ENCODE measurements at places on chromosomes 7 and 10.
A peak's percentile ranks its signal among the peaks of the same experiment; 100 is the strongest.

DNA sequence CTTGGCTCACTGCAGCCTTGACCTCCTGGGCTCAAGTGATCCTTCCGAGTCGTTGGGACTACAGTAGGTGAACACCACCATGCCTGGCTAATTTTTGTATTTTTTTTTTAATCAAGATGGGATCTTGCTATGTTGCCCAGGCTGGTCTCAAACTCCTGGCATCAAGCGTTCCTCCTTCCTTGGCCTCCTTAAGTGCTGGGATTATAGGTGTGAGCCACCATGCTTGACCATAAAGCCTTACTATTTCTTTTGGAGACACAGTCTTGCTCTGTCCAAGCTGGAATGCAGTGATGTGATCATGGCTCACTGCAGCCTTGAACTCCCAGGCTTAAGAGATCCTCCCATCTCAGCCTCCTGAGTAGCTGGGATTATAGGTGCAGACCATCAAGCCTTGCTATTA lies 12.6 kb downstream of the TFAM start:
- DNase-seq, result no peak

- no peak for DNase-seq
These were observed 377.0 kb downstream of the IPMK start for GRCh38 chr10:57890691-57891090.

GRCh38 chr7:41627645-41628298 lies 75.1 kb downstream of the INHBA start:
- no peak for DNase-seq

- DNase-seq, result no peak
These were observed 281.9 kb downstream of the PPP1R3A start for GRCh38 chr7:113636727-113637421.

DNA sequence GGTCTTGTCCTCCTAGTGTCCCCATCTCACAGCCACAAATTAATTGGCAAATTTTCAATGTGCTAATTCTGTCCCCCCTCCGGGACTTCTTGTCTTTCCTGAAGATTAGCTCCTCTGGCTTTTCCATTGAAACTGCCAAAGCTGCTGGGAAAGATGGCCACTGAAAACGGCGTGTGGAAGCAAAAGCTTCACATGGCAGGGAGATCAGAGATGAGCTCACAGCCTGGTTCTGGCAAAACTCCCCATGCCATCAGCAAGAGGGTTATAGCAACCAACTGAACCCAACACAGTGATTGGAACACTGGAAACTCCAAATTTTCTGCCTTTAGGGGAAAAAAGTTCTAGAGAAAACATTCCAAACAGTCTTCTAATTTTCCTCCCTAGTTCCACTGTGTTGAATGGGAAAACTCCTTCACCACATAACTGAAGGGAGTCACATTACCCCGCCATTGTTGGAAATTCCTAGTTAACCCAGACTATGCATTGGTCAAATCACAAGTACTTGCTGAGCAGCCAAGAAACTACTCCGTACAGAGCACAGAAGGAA lies 37.0 kb downstream of the NRAP start:
- DNase-seq, result no peak

- DNase-seq, result peak; percentile 97
These were observed 346.6 kb upstream of the KLF6 start for GRCh38 chr10:4131407-4132215.

DNA sequence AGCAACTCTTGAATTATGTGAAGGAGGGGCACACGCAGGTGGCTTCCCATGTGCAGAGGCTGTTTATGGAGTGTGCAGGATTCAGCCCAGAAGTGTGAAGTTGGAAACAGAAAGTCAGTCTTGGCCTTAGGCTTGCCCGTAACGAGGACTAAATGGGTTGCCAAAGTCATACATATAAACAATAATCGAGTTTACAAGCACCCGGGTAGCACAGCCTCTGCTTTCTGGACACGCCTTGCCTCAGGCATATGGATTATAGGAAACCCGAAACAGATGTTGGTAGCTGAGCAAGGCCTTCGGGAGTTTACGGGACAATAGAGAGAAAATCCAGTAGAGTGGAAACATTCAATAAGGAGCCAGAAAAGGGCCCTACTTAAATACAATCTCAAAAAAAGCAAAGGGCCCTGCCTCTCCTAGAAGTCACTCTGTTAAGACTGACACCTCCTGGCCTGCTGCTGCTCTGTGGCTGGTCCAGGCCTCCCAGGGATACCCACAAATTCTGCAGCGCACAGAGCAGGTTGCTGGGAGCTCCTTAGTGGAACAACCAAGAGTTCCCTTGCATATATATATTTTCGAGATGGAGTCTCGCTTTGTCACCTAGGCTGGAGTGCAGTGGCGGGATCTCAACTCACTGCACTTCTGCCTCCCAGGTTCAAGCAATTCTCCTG lies 48.5 kb downstream of the SMKR1 start:
- DNase-seq, result no peak

DNA sequence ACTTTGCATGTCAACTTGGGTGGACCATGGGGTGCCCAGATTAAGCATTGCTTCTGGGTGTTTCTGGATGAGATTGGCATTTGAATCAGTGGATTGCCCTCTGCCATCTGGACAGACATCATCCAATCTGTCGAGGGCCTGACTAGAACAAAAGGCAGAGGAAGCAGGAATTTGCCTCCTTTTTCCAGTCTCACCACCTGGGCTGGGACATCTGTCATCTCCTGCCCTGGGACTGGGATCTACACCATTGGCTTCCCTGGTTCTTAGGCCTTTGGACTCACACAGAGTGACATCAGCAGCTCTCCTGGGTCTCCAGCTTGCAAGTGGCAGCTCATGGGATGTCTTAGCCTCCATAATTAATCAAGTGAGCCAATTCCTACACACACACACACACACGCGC lies 10.3 kb downstream of the SLC13A4 start:
- no peak for DNase-seq

DNA sequence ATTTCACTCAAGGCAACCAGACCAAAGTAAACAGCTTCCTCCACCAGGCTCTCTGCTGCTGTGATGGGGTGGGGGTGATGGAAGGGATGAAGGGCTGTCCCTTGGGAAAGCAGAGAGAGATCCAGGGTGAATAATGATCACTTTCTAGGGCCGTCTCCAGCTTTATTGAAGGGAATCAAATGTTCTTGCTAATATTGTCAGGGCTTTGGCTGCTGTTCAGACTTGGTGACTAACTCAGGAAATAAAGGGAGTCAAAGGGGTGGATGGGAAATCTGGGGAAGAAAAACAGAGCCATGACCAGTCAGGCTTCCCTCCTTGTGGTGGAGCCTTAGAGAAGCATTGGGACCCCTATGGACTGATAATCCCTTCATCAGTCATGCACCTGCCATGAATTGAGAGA lies 196.2 kb upstream of the AGK start:
- DNase-seq, result no peak

DNA sequence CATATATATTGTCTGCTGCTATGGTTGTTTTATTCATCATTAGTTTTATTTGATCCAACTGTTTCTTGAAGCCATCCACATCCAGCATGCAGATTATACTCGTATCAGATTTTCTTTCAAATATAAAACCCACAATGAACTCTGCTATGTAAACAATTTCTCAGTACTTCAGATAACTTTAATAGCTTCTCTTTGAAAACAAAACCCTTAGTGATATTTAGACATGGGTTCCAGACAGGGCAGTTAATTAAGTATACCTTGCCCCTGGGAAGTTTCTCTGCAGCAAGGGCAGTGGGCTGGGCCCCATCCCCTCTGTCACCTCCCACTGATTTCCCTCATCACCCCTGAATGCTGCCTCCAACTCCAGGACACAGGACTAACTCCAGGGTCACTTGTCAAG lies 104.3 kb downstream of the GFRA1 start:
- no peak for DNase-seq

GRCh38 chr7:3482147-3482921 lies 181.3 kb downstream of the SDK1 start:
- no peak for DNase-seq

DNA sequence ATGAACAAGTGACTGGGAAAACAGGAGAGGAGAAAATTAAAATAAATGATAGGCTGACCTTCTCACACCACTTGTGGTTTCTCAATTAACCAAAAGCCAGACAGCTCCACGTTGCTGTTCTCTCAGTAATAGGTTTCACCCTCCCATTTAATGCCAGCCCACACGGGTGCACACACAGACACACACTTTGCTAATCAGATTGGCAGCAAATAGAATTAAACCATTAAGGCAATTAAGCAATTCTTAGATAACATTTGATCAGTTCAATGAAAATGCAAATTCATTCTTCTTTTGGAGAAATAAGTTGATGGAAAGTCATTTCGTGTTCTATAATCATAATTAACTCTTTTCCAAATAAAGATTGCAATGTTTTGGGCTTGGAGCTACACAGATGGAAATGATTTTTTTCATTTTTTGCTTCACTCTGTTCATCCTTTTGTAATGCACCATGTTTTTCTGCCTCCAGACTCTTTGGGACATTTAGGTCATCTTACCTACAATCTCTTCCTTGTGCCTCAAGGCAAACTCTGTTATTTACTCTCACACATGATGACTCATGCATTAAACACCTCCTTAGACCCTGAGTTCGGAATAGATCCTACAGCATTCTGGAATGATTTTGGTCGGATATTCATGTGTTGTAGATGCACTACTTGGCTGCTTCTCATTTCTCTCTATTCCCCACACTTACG lies 700.7 kb downstream of the AUTS2 start:
- no peak for DNase-seq

DNA sequence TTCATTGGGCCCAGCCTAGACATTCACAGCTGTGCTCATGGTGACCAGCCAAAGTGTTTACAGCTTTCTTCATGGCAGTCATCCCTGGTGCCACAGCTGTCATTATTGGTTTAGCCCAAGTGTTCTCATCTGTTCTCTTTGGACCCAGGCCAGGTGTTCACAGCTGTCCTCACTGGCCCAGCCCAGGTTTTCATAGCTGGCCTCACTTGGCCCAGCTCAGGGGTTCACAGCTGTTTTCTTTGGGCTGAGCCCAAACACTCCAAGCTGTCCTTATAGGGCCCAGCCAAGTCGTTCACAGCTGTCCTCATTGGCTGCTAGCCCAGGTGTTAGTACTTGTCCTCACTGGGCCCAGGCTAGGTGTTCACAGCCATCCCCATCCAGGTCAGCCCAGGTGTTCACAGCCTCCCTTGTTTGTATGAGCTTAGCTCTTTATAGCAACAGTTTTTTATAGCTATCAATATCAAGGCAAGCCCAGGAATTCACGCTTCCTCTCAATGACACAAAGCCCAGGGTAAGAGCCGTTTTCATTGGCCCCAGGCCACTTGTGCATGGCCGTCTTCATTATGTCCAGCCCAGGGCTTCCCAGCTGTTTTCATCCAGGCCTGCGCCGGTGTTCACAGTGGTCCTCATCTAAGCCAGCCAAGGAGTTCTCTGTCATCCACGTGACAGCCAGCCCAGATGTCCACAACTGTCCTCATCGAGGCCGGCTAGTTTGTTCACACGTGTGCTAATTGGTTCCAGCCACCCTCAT lies 11.6 kb downstream of the FRG2B start:
- DNase-seq, result no peak

DNA sequence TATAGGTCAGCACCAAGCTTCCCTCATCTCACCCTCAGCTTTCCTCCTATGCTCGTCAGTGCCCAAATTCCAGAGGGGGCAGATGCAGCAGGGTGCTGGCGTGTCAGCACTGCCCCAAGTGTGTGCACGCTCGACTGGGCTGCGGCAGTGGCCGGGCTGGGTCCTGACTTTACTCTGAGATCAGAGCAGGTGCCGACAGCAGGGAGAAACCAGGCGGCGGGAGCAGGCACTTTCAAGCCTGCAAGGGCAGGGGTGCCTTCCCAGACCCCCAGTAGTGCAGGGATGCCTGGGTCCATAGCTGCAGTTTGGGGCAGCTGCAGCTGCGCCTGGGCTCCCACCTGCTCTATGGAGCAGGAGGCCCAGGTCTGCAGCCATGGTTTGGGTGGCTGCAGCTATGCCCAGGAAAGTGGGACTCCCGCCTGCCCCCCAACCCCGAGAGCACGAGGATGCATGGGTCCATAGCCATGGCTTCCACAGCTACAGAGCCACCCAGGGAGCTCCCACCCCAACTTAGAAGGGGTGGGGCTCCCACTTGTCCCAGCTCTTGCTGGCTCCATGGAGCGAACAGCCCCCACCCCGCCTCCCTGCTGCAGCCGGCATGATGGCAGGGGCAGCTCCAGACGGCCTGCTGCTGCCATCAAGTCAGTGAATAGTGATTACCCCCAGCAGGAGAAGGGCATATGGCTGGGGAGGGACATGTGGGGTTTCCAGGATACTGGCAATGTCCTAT lies 199.2 kb upstream of the KMT2E start:
- DNase-seq, result no peak

- no peak for DNase-seq
These were observed 1048.8 kb downstream of the GATA3 start for GRCh38 chr10:9103301-9103700.

DNA sequence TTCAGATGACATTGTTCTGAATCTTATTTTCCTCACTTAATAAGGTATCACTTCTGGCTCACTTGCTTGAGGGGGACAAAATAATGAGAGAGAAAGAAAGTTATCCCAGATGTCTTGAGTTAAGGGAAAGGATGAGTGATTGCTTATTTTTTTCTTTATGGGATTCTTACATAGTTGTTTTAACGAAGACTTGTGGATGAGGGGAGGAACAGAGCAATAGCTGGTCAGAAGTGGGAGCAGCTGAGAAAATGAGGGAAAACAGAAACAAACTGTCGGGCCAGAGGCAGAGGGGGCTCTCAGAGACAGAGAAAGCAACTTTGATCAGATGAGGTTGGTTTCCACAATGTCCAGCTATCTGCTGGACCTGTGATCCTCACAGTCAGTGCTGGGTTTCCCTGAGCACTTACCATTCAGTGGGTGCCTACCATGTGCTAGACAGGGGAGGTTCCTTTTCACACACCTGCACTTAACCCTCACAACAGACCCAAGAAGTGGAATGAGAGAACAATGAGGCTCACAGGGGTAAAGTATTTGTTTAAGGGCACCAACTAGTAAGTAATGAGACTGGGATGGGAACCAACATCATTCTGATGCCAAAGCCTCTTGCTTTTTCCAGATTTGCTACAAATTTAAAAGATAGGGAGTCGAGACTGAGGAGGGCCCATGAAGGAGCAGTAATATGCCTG lies 64.2 kb downstream of the BICC1 start:
- no peak for DNase-seq

GRCh38 chr10:34016576-34016975 lies 682.1 kb upstream of the NRP1 start:
- no peak for DNase-seq

DNA sequence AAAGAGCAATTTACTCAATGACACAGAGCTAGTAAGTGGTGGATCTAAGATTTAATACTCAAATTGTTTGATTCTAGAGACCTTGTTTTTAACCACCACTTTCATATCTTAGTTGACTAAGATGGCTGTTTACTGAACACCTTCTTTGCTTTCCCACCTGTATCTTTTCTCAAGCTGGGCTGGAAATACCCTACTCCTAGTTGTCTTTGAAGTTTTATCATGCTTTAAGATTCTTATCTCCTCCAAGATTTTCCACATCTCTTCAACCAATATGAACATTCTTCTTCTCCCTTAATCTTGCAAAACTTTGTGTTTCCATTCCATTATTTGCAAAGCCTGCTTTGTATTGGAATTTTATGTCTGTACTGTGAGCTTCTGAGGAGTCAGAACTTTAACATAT lies 157.9 kb downstream of the NXPH1 start:
- DNase-seq, result no peak
